ENCODE measurements at places on chromosomes 2 and 18. TPM values are rescaled to one million over a fixed set of nuclear protein-coding genes. Genes with fewer than 3 reads are reported as not detected.

DNA sequence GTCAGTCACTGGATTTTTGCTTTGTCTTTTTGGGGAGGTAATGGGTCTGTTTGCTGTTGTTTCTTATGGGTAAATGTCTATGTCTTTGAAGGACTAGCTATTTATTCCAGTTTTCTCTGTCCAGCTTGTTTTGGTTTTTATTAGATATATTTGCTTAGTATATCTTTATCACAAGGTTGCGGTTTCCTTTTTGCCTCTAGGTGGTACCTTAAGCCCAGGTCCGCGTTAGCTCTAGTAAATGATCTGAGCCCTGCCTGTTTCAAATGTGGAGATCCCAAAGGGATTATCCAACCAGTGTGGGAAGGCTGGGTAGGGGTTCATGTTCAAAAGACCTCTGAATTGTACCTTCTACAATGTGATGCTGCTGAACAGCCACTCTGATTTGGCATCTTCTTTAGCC is 114.5 kb downstream of the MYO3B start:
- DNase-seq, result no peak

GRCh38 chr2:152240559-152241231 is 65.1 kb upstream of the STAM2 start:
- DNase-seq, result no peak

DNA sequence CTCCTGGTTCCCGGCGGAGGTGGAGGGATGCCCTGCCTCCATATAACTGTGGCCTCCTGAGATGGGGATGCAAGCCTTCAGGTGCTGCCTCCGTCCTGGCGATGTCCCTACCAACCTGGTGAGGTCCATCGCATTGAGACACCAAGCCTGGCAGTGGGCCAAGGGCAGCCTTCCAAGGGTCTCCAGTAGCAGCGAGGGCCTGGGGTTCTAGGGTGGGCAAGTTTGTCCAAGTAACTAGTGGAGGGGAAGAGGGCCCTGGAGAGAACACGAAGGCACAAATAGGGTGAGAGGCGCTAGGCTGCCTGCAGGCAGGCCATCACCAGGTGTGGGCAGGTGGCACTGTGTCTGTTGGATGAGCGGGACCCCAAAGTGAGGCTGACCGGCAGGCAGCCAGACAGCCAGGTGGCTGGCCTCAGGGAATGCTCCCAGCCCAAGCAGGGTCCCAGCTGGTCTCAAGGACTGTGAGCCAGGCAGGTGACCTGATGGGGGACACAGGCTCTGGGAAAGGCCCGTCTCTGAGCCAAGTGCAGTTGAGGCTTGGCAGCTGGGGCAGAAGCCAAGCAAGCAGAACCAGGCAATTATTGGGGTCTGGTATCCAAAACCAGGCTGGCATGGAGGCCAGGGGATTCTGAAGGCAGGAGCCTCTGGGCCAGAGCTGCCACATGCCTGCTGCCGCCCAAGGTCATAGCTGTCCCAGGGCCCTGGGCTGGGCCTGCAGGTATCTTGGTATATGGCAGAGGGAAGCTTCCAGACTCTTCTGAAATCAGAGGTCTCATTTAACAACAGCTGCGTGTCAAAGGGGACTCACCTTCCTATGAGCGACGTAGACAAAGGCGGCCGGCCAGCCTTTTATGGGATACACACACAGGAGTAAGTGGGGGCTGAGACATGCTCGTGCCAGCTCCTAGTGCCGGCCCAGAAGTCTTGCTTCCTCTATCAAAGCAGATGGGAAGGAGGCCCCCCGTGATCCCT is 23.4 kb downstream of the RAMP1 start:
- DNase-seq, result no peak

DNA sequence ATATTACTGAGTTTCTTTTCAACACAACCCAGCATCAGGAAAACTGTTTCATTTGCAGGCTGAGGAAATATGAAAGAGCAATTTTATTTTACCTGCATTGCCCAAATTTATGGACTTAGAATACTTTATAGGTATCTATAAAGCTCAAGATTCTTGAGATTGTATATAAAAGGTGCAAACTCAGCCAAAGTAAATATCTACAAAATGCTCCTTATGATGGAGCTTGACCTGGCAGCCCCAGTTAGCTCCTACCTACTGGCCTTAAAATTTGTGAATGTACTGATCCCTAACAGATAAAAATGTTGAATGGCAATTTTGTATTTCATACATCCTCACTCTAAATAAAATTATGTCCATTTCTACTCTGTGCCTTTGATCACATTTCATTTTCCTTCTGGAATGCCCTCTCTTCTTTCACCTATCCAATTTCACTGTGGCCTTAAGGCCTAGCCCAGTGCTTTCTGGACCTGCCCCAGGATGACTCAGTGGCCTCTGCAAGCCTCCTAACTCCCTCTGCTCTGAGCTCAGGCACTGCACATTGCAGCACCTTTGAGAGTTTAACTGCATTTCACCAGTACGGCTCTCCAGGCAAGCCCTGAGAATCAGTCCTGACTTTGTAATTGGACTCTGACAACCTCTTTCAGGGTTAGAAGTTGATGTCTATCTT is 125.9 kb downstream of the ANTXR1 start:
- DNase-seq, result no peak

DNA sequence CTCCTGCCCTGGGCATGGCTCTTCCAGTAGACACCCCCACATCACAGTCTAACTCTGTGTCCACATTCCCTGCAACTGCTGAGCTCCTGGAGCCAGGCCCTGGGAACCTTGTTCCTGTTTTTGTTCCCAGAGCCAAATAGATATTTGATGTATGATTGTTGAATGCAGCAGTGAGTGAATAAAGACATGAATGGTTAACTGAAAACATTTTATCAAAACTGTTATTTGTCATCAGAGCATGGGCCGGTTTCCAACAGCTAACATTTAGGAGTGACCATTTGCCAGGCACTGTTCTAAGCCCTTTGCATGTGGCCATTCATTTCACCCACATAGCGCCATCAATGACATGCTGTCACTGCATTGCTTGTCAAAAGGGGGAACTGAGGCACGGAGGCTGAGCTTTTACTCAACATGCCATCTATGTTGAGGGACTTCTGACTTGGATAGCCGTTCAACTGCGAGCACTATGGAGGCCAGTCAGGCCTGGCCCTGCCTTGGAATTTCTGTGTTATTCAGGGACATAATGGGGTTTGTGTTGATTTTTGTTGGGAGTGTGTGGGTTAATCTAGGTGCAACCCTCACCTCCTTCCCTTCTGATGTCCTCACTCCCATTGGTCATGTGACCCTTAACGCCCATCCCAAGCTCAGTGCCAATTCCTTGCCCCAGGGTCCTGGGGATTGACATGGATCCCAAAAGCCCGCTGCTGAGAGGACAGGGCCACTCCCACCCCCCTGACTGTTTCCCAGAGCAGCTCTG is 12.6 kb downstream of the IL1R1 start:
- no peak for DNase-seq

DNA sequence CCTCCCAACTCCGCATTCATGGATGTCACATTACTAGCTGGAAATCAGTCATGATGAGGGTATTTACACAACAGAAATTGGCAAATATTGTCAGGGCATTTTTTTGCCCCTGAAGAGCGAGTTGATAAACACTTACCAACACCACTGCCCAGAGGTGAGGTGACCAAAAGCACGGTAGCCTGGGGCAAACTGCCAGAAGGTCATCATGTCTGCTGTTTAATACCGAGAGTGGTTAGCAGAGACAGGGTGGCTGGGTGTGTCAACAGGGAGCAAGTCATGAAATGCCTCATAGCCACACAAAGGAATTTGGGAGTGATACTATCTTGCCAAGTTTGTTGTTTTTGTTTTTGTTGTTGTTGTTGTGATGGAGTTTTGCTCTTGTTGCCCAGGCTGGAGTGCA is 37.0 kb upstream of the EPC2 start:
- DNase-seq, result no peak

- no peak for DNase-seq
These were observed 157.8 kb downstream of the CYRIA start for GRCh38 chr2:16507655-16508489.

- DNase-seq, result no peak
These were observed 9.2 kb downstream of the BOK start for GRCh38 chr2:241567776-241568175.

GRCh38 chr2:37201766-37202165 is 5.5 kb downstream of the CEBPZOS start:
- no peak for DNase-seq

GRCh38 chr18:43581936-43582519 is 304.7 kb upstream of the SYT4 start:
- no peak for DNase-seq

DNA sequence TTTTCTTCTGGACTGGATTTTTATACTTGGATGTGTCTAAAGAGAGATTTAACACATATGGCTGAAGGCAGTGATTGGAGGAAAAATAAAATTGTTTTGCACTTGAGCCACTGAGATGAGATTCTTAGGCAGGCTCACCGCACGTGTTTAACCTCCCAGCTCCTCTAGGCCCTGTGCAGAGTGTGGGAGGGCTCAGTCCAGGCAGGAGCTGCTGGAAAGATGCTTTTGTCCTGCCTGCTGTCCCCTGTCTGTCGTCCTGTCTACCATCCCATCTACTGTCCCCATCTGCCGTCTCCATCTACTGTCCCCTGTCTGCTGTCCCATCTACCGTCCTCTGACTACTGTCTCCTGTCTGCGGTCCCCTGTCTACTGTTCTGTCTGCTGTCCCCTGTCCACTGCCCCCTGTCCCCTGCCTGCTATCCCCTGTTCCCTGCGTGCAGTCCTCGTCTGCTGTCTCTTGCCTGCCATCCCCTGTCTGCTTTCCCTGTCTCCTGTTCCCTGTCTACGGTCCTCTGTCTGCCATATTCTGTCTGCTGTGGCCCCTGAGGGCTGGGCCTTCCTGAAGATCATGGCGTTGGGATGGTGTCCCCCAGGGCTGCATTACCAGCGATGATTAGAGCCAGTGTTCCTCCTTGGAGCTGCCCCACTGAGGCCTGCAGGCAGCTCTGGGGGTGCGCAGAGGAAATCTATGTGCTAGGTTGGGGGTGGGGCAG is 43.7 kb upstream of the HS6ST1 start:
- DNase-seq, result no peak

Gene LOXHD1
- 0.59 TPM for total RNA-seq

Gene FHOD3
- total RNA-seq, result 1.9 TPM

Gene FER1L5
- not detected for total RNA-seq

Measured in breast epithelium (tissue), 4 donors.